Dermis microvascular lymphatic vessel endothelial cell (primary cell): ENCODE measurements at places on chromosomes 16 and 17. TPM values are rescaled to one million over a fixed set of nuclear protein-coding genes. Genes with fewer than 3 reads are reported as not detected.

- no peak for DNase-seq
These were observed 164.4 kb upstream of the CIBAR2 start for GRCh38 chr16:85276721-85277120.

DNA sequence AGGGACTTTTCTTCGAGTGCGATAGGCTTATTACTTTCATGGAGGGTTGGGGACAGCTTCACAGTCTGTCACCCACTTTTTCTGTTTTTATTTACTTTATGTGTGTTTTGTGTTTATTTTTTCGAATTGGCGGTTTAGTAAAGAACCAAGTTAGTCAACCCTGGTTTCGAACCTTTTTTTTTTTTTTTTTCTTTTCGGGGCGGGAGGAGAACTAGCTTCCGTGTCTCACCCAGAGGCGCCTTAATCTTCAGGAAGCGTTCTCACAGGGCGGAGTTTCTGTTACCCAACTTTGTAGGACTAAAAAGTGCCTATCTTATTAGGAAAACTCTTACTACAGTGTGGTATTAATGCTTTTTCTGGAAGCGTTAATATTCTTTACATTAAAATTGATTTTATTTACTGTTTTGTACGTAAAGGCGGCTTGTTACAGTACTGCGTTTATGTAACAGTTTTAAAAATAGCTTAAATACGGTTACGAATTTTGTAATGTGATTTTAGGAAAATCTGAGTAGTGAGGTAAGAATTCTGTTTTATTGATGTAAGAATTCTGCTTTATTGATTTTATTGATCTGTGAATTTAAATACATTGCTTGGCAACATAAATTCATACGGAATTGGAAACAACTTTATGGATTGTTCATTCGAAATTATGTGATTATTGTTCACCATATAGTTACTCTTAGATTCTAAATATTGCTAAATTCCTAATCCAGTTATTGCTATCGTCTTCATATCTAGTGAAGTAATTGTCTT, 885 bp downstream of the ZNF207 start:
- peak; percentile 78 for DNase-seq

DNA sequence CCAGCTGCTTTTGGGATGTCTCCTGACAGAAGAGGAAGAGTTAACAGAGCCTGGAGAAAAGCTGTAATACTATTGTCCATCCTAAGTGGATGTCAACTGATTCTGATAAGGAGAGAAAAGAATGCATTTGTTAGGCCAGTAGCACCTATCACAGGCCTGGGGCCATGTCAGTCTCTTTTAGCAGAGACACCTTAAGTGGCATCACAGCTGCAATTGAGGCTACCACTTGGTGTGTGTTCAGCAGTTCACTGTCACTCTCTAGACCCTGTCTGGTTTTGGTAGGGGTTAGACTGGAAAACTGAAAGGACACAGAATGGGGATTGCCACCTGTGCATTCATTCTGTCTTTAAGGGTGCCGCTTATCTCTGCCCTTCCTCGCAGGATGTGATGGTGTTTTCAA, 42.0 kb downstream of the PSMD12 start:
- DNase-seq, result no peak

DNA sequence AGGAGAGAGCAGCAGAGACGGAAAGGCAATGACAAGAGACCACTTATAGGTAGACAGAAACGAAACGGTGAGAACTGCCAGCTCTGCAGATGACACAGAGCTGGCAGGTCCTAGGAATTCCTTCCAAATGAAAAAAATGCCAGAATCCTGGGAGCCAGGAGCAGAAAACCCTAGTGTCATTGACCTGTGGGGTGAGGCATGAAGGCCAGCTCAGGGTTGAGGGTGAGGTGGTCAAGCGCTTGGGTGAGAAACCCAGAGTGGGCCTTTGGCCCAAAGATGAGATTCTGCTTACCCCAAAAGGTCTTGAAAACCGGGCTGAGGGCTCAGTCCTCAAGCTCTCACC, 9.2 kb downstream of the HIC1 start:
- no peak for DNase-seq

GRCh38 chr16:56649820-56650219, 1.9 kb upstream of the MT1B start:
- DNase-seq, result no peak

DNA sequence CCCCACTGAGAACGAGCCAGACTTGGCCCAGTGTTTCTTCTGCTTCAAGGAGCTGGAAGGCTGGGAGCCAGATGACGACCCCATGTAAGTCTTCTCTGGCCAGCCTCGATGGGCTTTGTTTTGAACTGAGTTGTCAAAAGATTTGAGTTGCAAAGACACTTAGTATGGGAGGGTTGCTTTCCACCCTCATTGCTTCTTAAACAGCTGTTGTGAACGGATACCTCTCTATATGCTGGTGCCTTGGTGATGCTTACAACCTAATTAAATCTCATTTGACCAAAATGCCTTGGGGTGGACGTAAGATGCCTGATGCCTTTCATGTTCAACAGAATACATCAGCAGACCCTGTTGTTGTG, 631 bp downstream of the BIRC5 start:
- DNase-seq, result no peak

DNA sequence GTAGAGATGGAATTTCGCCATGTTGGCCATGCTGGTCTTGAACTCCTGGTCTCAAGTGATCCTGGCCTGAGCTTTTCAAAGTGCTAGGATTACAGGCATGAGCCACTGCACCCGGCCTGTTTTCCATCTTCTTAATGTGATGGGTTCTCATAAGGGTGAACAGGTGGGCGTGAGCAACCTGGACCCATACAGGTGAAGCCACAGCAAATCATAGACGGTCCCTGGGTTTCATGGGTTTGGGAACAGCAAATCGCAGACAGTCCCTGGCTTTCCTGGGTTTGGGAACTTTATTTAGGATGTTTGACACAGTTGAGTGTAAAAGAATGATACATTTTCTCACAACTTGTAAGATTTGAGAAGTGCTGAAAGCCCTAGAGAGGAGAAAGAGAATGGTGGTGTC, 12.9 kb upstream of the MEIOB start:
- no peak for DNase-seq

GRCh38 chr17:2337544-2338314, 428 bp downstream of the SGSM2 start:
- DNase-seq, result peak; percentile 77

DNA sequence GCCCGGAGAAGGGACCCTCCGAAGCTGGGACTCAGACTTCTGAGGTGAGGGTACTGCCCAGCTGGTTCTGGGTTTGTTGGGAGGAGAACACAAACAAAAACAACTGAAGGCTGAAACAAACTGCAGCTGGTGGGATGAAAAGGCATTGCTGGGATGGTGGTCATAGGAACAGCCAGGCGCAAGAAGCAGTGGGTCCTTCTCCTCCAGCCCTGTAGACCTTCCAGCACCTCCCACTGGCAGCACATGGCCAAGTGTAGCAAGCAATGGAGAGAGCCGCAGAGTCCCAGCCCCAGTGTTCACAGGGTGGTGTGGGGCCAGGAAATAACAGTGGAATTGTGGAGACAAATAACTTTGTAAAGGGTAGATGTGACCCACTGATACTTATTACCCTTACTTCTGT, 48.7 kb upstream of the FOXJ1 start:
- no peak for DNase-seq

DNA sequence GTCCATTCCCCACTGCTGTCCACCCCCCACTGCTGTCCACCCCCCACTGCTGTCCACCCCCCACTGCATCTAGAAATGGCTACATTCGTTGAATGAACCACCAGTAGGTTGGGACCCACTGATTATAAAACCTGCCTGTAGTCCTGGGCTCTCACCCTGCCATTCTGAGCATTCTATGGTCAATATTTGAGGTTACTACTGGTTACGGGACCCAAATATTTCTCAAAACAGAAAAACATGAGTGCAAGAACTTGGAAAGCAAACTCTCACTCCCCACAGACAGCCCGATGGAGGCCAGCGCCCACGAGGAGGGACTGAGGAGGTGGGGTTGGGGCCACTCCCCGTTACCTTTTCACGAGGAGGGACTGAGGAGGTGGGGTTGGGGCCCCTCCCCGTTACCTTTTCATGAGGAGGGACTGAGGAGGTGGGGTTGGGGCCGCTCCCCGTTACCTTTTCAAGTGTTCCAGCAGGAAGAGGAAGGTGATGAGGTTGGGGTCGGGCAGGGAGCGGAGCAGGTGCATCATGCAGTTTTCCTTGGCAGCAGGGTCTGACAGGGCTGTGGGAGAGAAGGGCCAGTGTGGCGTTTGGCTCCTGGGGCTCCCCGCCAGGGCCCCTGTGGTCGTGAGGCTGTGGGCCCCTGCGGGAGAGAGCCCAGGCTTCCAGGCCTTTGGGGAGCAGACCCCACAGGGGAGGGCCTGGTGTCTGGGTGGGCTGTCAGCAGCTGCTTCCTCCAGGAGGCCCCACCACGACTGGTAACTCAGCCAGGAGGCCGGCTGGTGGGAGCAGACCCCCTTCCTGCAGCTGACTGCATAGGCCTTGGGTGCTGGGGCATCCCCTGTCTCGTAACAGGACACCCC, 12.5 kb downstream of the TIMM22 start:
- DNase-seq, result no peak

DNA sequence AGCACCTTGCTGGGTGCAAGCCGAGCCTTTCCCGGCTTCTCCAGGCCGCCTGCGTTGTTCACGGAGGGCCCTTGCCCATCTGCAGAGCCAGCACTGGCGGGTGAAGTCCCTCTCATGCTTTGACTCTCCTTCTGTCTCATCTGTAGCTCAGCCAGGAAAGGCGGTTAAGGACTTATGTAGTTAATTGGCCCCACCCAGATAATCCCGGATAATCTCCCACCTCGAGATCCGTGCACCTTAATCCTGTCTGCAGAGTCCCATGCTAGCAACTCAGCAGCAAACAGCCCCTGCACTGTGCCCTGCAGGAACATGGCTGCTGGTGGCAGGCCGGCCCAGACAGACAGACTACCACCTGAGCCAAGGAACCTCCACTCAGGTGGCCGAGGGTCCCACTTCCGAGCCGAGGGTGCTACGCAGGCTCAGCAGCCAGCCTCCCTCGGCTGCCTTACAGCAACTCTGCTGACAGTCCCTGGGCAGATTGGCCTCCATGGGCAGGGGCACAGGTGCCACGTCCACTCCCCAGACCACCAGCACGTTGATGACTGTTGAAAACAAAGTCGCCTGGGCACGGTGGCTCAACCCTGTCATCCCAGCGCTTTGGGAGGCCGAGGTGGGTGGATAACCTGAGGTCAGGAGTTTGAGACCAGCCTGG, 16.9 kb downstream of the RAB40C start:
- no peak for DNase-seq

GRCh38 chr17:63528183-63528582, 5.0 kb downstream of the KCNH6 start:
- no peak for DNase-seq

GRCh38 chr17:57559226-57559625, 185.9 kb downstream of the CCDC182 start:
- DNase-seq, result no peak

DNA sequence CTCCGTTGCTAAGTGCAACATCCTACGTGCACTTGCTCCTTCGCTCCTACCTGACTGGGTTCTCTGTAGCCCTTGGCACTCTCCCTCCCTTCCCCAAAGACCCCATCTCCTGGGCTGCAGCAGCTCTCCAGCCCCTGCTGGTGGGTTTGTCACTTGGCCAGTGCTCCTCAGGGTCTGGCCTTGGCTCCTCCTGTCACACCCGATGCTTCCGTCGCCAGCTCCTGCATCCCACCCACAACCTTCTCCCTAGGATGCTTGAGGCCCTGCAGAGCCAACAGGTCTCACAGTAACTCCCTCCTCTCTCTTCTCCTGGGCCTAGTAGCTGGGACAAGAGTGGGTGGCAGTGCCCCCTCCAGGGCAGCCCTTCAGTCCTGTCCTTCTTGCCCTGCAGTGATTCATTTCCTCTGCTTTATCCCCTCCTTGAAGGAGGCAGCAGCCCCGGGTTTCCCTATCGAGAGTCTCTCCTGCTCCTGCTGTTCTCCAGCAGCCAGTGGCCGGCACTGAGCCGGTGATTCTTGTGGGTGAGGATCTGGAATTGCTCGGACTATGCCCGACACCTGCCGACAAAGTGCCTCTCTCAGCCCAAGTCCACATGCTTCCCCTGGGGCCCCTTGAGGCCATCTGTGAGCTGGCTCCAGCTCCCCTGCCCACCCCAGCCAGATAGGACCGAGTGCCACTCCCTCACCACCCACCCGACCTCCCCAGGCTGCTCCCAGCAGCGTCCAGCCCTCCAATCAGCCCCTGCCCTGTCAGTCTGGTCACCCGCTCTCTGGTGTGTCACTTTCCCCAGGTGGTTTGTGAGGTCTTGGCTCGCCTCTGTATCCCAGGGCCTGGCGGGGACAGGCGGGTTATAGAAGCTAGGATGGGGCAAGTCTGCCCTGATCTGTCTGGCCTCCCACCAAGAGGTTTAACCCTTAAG, 3.8 kb downstream of the LITAFD start:
- peak; percentile 44 for DNase-seq

- no peak for DNase-seq
These were observed 19.4 kb upstream of the DLX4 start for GRCh38 chr17:49949634-49950033.

GRCh38 chr16:30668393-30668792, 10.2 kb downstream of the FBRS start:
- no peak for DNase-seq

DNA sequence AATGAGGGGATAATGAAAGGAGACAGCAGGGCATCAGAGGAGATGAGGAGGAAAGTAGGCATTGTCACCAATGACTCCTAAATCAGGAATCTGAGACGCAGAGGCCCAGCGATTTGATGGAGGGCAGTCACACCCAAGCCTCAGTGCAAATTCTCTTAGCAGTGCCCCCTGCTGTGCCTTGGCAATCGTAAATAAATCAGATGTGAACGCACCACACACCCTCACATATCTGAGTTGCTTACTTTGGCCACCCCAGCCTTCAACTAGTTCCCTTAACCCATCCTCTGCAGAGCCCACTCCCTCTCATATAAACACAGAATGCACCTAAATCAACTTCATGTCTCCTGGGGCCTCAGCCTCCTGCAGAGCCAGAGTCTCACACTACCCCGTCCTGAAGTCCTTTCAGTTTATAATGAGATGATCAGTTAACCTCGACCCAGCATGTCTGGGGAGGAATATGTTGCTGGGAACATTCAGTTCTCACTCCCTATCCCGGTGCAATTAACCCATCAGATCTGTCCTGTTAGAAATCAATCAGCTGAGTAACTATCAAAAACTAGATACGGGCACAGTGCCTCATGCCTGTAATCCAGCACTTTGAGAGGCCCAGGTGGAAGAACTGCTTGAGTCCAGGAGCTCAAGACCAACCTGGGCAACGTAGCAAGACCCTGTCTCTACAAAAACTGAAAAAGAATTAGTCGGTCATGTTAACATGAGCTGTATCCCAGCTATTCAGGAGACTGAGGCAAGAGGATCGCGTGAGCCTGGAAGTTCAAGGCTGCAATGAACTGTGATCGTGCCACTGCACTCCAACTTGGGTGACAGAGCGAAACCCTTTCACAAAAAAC, 78.4 kb downstream of the SLC39A11 start:
- no peak for DNase-seq

AURKB gene
- total RNA-seq, result 15.4 and 30.7 TPM in 2 replicates

ZPBP2 gene
- total RNA-seq, result not detected in 2 replicates

SHMT1 gene
- total RNA-seq, result 11.0 and 16.7 TPM in 2 replicates

CCDC47 gene
- total RNA-seq, result 65.2 and 98.9 TPM in 2 replicates

CD19 gene
- total RNA-seq, result not detected in 2 replicates

KRTAP4-1 gene
- not detected in 2 replicates for total RNA-seq

LGALS9 gene
- total RNA-seq, result 26.1 and 69.7 TPM in 2 replicates

ITGAD gene
- total RNA-seq, result not detected in 2 replicates
